ENCODE measurements at places on chromosomes 4 and X. TPM values are rescaled to one million over a fixed set of nuclear protein-coding genes. Genes with fewer than 3 reads are reported as not detected.
A peak's percentile ranks its signal among the peaks of the same experiment; 100 is the strongest.

GRCh38 chrX:40700640-40701342, 34.6 kb downstream of the MED14 start:
- DNase-seq = no peak

DNA sequence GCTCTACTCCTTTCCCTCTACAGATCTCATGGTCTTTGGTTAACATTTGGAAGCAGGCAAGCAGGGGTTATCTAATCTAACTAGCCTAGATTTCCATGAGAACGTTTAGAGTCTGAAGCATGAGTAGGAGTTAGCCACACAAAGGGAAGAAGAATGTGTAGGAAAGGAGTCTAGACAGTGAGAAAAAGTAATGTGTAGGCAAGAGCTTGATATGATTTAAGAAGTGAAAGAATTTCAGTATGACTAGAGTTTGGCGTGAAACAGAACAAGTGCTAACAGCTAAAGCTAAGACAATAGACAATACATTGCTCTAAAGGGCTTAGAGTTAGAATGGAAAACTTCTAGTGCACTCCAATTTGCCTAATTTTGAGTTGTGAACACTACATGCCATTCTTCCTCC, 10.8 kb downstream of the CXCL8 start:
- no peak for DNase-seq

GRCh38 chr4:6659897-6660296, 19.4 kb downstream of the MRFAP1 start:
- no peak for DNase-seq

GRCh38 chrX:20354505-20354904, 87.8 kb upstream of the RPS6KA3 start:
- DNase-seq = no peak

DNA sequence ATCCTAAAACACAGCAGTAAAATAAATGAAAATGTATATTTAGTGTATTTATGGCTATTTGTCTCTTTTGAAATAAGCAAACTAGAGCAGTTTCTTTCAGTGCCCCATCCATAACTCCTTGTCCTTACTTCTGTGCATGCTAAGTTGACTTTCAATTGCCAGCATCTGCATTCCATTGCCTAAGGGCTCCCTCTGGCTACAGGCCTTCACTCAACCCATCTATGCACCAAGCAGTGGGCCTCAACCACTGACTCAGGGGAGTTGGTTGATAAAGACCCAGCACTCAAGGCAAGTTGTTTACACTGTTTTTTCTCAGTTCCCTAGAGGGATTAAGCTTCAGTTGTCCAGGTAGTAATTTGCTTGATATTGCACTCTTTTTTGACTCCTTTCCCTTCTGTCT, 265.7 kb downstream of the IQCM start:
- DNase-seq = no peak

GLOD5 gene
- not detected for polyA plus RNA-seq

DNA sequence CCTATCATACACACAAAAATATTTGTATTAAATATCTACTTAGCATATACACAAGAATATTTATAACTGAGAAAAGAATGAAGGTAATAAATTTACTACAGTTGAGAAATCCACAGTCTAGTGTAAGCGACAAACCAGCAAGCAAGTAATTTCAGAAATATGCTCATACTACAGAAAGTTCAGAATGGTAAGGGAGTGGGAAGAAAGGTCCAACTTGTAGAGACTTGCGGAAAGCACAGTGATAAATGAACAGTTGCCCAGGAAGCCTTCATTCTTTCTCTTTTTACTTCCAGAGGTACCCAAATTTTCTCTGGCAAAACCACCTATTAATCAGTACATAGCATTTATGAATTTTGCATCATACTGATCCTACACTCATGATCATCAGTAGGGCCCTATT, 438.1 kb upstream of the PCDH10 start:
- no peak for DNase-seq

GRCh38 chr4:55795341-55795740, 24.2 kb upstream of the EXOC1L start:
- no peak for DNase-seq

DNA sequence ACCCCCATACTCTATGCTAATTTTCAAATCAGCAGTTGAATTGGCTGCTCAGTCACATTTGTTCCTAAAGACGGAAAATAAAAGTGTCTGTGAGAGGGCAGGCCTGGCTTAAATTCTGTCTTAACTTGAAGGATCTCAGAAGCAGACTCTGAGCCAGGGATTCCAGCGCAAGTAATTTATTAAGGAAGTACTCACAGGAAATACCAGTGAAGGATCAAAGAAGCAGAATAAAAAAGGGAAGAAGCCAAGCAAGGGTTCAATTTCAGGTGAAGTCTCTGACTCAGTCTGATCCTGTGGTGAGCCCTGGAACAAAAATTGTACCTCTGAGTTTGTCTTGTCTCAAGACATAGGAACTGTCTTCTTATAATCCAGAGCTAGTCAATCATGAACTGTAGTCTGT, 52.2 kb downstream of the IL1RAPL1 start:
- no peak for DNase-seq

ASB12 gene
- polyA plus RNA-seq = 1.4 TPM

SPANXD gene
- not detected for polyA plus RNA-seq

GRCh38 chr4:6767748-6768538, 14.6 kb upstream of the KIAA0232 start:
- DNase-seq = no peak

IL15 gene
- polyA plus RNA-seq = 1.5 TPM

- no peak for DNase-seq
Measured at GRCh38 chr4:42658261-42658660, 1.4 kb upstream of the ATP8A1 start.

DNA sequence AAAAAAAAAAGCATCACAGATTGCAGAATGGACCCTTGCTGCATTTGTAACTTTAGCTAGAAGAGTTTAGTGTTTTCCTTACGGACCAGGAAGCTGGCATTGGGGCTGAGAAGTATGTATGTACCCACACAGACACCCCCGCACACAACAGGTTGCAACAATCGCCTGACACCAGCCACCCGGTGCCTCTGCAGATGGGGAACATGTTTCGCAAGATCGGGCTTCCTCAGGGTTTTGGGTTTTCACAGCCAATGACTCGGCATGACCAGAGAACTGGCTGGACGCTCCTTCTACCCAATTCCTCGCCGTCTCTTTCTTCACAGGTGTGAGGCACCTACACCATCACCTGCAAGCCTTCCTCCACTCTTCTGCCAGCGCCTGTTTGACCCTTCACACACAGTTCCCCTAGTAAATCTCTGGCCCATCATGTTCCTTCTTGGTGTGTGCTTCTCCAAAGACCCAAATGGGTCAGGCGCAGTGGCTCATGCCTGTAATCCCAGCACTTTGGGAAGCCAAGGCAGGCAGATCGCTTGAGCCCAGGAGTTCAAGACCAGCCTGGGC, 70.4 kb downstream of the DHRSX start:
- DNase-seq = no peak

- DNase-seq = no peak
Measured at GRCh38 chrX:12972878-12973560, 1.9 kb upstream of the TMSB4X start.

DNA sequence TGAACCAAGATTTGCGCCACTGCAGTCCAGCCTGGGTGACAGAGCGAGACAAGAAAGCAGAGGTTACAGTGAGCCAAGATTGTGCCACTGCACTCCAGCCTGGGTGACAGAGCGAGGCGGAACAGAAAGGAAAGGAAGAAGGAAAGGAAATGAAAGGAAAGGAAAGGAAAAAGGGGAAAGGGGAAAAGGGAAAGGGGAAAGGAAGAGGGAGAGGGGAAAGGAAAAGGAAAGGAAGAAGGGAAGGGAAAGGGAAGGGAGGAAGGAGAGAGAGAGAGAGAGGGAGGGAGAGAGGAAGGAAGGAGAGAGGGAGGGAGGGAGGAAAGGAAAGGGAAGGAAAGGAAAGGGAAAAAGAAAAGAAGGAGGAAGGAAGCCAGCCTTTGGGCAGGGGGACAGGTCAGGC, 76.6 kb downstream of the PRKX start:
- DNase-seq = no peak

GRCh38 chr4:82284858-82285805, 88.7 kb downstream of the HNRNPD start:
- peak; percentile 99 for DNase-seq

Data from heart left ventricle (tissue), 16 donors.